ENCODE measurements at places on chromosomes 7 and 10.

DNA sequence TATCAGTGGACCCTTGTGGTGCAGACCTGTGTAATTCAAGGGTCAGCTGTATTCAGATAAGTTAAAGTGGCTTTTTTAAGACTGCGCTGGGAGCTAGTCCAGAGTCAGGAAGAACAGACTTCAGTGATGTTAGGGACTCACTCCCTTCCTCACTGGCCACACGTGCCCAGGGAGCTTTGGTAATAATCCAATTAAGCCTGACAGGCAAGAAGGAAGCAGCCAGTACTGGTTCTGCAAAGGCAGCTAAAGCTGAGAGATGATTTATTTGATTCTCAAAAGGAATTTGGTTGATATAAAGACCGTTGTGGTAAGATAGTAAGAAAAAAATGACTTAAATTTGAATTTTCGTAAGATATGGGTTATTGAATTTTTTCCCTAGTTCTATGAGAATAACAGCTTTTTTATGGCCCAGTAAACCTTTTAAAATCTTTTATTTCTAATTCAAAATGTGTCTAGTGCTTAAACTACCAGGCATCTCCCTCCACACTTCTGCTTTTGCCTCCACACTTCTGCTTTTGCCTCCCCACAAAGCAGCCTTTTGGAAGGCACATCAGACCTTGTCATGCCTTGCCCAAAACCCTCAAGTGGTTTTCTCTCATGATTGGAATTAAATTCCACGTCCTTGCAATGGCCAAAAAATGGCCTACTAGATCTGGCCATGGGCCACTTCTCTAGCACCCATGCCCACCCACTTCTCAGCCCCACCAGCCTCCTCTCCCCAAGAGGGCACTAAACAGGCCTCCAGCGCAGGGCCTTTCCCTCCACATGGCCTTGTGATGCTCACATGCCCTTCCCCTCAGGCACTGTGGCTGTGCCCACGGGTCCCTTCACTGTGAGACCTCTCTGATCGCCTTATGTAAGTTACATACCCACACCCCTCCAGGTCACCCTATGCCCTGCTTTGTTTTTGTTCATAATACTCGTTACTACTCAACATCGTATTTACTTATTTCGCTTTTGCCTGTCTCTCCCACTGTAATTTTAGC lies 92.5 kb downstream of the POU6F2 start:
- no peak for DNase-seq

- no peak for DNase-seq
These were observed 22.2 kb downstream of the TAS2R41 start for GRCh38 chr7:143499743-143500348.

- no peak for DNase-seq
These were observed 16.6 kb downstream of the COL28A1 start for GRCh38 chr7:7519056-7519455.

DNA sequence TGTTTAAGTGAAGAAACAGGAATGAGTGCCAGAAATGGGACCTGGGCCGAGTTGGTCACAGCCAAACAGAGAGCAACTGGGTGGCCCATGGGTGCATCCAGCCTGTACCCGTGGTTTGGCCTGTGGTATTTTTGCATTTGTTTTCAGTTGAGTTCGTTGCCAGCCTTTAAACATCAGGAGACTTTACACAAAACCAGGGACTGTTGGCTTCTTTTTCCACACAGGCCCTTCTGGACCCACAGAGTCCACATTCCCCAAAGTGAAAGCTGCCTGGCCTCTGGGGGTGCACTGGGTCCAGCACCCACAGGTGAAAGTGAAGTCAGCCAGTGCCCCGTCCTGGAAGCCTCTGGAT lies 54.1 kb upstream of the TNS3 start:
- DNase-seq = no peak

GRCh38 chr7:150675714-150676113 lies 9.8 kb upstream of the GIMAP2 start:
- no peak for DNase-seq

DNA sequence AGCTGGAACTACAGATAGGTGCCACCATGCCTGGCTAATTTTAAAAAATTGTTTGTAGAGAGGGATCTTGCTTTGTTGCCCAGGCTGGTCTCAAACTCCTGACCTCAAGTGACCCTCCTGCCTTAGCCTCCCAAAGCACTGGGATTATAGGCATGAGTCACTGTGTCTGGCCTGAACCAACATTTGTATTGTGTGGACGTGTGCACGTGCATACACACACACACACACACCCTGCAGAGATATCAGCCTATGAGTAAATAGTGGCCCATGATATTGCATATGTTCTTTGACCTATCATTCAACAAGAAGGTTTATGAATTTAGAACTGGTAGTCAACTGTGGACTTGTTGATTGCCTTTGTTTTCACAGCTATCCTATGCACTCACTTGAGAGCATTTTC lies 161.6 kb downstream of the BAMBI start:
- DNase-seq = no peak

Data from stimulated activated CD8-positive, alpha-beta memory T cell treated with anti-CD3 and anti-CD28 coated beads, Interleukin-7, amount 100 ng/mL, for 24 hours (primary cell).